ENCODE measurements at places on chromosomes 2 and 18. TPM values are rescaled to one million over a fixed set of nuclear protein-coding genes. Genes with fewer than 3 reads are reported as not detected.

DNA sequence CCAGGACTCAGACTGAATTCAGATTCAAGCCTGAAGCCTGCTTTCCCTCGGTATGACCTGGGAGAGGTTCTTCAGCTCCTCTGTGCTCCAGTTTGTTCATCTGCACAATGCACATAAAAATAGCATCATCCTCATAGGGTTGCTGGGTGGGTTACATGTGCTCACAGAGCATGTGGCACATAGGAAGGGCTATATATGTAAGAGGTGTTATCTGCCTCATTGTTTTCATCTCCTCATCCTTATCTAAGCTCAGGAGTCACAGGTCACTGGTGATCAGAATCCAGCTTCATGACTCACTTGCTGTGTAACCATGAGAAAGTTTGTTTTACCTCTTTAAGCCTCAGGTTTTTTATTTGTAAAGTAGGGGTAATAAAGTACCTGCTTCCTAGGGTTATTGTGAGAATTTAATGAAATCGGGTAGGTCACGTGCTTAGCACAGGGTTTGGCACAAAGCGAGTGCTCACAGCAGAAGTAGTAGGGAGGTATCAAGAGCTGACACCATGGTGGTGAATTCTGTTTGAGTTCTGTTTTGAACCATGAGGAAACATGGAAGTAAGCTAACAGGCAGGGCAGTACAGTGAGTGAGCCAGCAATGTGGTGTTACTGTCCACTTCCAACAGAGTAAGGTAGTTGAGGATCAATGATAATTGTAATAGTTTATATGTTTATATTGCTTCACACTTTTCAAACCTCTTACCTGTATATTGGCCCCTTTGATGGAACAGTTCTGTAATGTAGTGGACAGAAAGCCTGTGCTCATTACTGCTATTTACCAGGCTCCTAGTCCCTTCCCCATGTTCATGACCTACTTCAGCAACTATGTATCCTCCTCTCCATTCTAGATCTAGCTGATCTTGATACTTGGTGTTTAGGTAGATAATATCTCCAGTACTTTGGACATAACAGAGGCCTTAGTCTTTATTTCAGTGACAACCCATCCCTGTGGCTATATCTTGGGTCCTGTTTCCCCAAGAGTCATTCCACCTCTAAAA, 141.4 kb upstream of the LTBP1 start:
- no peak for DNase-seq

DNA sequence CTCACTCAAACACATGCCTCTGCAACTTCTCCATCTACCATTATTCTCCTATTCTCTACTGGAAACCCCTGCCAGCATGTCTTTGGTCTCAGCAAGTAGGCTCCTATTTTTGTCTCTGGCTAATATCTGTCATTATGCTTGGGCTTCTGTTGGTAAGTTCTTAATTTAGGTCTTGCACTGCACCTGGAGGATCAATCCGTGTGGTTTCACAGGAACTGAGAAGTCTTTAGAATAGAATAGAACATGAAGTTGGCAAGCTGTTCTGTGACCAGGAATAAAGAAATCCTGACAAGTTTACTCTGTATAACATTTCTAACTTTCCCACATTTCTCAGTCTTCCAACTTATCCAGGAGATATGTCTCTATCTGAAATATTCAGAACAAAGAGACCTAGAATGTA, 219.5 kb upstream of the GYPC start:
- no peak for DNase-seq

- DNase-seq, result peak; percentile 57
Measured at GRCh38 chr2:100291152-100291970, 30.9 kb downstream of the LONRF2 start.

DNA sequence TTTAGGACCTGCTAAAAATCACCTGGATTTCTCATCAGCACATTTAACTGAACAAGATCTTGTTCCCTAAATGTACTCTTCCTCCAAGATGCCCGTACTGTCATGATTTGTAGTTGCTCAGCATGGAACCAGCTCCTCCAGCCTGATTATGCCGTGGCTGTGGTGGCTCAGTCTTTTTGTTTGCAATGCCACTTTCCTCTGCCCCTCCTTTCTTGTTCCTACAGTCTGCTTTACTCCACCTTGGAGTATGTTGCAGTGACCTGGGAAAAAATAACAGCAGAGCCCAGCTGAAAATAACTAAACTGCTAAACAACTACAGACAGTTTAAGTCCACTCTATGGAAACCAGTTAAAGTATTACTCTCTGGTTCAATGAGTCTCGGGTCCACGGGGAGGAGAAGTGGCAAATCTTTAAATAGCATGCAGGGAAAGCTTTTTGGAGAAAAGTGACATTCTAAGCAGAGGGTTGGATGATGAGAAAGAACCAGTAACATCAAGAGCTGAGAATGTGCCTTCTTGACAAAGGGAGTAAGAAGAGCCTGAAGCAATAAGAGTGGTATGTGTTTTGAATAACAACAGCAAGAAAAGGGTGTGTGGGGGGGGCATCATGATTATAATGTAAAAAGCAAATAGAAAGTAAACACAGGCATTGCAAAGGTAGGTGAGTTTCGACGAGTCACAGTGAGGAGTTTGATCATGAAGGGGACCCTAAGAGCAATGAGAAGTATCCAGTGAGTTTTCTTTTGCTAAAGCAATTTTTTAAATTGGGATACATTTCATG, 225.7 kb downstream of the TMX3 start:
- no peak for DNase-seq

DNA sequence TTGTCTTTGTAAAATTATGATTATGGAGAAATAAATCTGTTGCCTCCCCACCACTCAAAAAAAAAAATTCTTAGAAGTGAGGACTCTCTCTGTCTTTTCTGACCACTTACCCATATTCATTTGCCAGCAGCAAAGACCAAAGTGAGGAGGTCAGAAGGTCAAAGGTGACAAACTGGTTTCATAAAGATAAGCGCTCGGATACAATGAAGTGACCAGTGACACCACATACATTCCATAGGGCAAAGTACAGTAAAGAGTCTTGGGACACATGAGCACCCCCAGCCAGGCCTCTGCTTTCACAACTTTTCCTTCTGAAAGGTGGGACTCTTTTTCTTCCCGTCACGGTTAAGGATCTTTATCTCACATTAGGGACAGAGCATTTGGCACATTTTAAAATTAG, 75.9 kb upstream of the TCF4 start:
- no peak for DNase-seq

DNA sequence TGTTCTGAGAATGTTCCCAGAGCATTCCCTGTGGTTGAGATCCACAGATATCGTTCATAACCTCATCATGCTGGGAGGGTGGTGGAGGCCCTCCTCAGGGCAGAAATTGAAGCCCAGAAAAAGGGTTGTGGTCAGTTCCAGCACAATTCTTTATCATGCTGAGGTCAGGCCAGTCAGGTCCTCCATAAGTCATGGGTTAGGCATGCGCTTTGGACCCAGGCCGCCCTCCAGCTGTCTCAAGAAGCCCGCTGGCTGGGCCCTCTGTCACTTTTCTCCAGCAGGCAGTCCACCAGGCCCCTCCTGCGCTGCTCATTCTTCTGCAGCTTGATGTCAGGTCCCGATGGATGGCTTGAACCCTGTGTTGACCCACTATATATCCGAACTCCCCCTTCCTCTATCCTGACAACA, 151.1 kb upstream of the NT5C1B start:
- peak; percentile 75 for DNase-seq

- no peak for DNase-seq
Measured at GRCh38 chr2:190867212-190867611, 13.4 kb upstream of the GLS start.

DNA sequence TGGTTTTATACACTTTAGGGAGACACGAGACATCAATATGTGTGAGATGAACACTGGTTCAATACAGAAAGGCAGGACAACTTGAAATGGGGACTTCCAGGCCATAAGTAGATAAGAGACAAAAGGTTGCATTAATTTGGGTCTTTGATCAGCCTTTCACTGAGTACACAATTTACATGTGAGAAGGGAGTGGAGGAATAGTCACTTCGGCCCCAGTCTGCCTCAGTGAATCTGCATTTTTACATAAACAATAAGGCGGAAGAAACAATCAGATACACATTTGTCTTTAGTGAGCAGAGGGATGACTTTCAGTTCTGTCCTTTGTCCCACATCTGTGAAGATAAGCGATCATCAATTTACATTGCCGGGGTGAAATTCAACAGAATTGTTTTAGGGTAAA, 104.3 kb upstream of the ARL4C start:
- no peak for DNase-seq

DNA sequence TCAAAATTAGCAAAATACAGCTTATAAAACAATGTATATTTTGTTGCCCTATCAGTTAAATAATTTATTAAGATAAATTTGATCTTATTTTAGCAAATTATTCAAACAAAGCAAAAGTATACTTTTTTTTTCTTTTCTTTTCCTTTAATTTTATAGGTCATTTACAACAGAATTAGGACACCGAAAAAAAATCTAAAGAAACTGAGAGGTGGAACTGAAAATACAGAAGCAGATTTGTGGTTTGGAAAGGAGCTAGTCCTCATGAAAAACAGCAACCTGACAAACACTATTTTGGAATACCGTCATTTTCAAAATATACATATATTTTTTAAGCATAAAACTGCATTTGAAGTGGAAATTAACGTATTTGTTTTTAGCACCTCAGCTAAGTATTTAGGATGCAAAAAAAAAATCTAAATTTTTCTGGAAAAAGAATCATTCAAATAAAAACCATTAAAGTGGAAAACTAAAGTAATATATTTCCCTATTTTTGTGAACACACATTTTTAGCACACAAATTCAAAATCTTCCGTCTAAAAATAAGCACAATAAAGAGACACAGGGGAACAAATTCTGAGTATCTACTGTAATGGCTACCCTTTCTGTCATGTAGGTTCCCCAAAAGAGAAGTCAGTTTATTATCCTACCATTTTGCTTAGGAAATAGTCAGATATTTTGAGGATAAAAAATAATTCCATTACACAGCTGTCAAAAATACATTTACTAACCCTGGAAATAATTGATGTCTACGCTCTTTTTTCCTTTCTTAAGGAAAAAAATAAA, 2.7 kb downstream of the CCDC88A start:
- no peak for DNase-seq

DNA sequence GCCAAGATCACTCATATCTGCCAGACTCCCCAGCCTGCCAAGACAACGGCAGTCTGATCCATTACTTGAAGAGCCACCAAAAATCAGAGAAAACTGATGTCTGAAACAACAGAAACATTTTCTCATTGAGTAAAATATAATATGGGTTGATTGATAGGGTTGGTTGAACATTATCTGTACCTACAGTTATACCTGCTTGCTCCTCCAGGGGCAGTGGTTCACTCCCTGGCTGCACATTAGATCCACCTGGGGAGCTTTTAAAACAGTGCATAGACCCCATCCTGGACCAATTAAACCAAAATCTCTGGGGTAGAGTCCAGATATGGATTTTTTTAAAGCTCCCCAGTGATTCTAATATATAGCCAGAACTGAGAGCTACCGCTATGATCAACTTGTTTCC, 43.6 kb upstream of the SLC14A2 start:
- DNase-seq, result no peak

- DNase-seq, result no peak
Measured at GRCh38 chr18:8011906-8012305, 444.8 kb downstream of the PTPRM start.

GRCh38 chr2:73233932-73234832, at the start of gene CCT7:
CCT7 (plus strand) TSS chr2:73234308; CDS start chr2:73234379, 71 bp downstream.
- peak; percentile 90 for DNase-seq

GRCh38 chr2:148557844-148558436, 86.6 kb upstream of the EPC2 start:
- no peak for DNase-seq

DNA sequence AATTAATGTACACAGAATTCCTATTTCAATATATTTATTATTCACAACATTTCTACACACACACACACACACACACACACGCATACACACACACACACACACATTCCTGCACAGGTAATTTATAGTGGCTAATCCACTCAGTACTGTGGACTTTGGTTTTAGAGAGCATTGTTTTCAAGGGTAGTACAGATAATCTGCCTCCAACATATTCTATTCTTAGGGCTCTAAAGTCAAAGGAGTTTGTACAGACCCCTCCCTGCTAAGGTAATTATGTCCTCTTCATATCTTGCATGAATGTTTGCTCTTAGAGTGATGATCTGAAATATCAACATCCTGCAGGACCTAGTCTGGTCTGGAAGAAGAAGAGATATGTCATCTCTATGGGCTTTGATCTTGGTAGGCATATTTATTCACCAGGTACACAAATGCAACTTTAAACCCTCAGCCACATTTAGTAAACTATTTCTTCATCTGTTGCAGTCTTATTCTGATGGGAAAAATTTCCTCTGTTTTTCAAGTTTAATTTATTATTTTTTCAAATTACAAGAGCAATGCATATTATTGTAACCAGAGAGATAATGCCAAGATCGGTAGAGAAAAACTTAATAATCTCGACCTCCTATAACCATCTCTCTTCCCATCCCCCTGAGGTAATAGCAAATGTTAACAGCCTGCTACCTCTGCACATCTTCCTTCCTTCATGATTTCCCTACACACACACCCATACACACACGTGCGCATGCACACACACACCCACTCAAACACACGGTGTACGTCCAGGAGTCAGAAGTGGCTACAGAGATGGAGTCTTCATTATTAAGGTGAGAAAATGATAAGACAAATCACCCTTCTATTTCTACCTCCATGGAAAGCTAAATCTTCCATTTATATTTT, 18.3 kb upstream of the POLE4 start:
- no peak for DNase-seq

DNA sequence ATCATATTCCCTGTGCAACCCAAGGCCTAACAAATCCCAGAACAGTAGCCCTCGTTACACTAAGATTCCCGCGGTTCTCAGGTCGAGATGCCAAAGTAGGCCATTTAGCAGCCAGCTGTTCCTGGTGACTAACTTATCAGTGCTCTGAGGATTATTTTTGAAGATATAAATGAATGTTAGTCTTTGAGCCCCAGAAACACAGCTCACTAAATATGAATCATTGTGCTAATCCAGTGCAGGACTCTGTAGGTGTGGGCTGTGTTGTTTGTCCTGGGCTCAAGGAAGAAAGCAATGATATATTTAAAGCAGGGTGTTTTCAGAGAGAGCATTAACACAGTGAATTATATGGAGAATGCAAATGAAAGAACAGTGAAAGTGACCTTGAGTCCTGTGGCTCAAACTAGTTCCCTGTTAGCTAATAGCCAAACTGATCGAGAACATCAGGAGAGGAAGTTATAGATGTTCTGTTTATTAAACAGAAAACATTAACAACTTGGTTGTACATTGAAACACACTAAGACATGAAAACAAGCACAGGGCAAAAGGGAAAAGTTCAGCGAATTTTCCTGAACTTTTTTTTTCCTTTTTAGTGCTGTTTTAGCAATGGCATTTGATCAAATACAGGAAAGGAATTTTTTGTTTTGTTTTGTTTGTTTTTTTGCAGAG, 228.3 kb downstream of the RNF152 start:
- no peak for DNase-seq

- DNase-seq, result no peak
Measured at GRCh38 chr18:46567196-46567595, 89.8 kb downstream of the LOXHD1 start.

GRCh38 chr2:182761903-182762302, 45.8 kb downstream of the DNAJC10 start:
- DNase-seq, result no peak

Gene ARHGEF33
- 0.31 TPM for total RNA-seq

Gene DLX1
- total RNA-seq, result not detected

Gene PPP1R1C
- 12.2 TPM for total RNA-seq

Measured in right cardiac atrium (tissue), 5 donors.